ENCODE measurements at places on chromosomes 1 and 21.

GRCh38 chr21:44566403-44566802 lies 7.1 kb upstream of the KRTAP10-4 start:
- H3K36me3 ChIP-seq = no peaks in the 10 kb centered on the region
- no peak for DNase-seq
- H3K27me3 ChIP-seq = no peaks in the 10 kb centered on the region
- H3K4me3 ChIP-seq = no peak overlapping the region

DNA sequence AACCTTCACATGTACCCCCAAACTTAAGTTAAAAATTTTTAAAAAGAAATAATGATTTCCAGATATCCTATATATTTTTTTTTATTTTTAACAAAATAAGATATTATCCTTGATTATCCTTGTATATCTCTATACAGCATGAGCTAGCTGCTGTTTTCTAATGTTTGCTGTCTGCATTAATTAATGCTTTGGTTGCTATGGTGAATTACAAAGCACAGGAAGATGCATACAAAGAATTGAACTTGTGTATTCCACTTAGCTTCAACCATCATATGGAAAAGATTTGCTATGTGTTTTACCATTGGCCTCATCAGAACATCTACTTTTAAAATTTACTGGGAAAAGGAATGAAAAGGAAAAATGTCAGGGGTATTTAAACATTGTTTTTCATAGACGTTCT lies 35.4 kb downstream of the VPS45 start:
- H3K27me3 ChIP-seq = no peaks in the 10 kb centered on the region
- no peak overlapping the region for H3K4me3 ChIP-seq
- H3K36me3 ChIP-seq = no peaks in the 10 kb centered on the region
- no peaks in the 10 kb centered on the region for H3K4me1 ChIP-seq
- no peak for DNase-seq
- no peak overlapping the region for H3K27ac ChIP-seq

GRCh38 chr1:221302810-221303209 lies 423.6 kb downstream of the HLX start:
- no peaks in the 10 kb centered on the region for H3K27me3 ChIP-seq
- no peak for DNase-seq
- no peaks in the 10 kb centered on the region for H3K36me3 ChIP-seq
- H3K27ac ChIP-seq = no peak overlapping the region
- H3K4me3 ChIP-seq = no peak overlapping the region

GRCh38 chr1:202621446-202621845 lies 88.8 kb downstream of the SYT2 start:
- H3K27me3 ChIP-seq = no peaks in the 10 kb centered on the region
- H3K36me3 ChIP-seq = no peaks in the 10 kb centered on the region
- H3K4me3 ChIP-seq = no peak overlapping the region
- H3K4me1 ChIP-seq = peaks cover 21% of the 10 kb centered on the region
- no peak for DNase-seq

- no peaks in the 10 kb centered on the region for H3K27me3 ChIP-seq
- H3K36me3 ChIP-seq = no peaks in the 10 kb centered on the region
- no peak for DNase-seq
- H3K4me3 ChIP-seq = no peak overlapping the region
These were observed 17.6 kb upstream of the CBR3 start for GRCh38 chr21:36117286-36117741.

DNA sequence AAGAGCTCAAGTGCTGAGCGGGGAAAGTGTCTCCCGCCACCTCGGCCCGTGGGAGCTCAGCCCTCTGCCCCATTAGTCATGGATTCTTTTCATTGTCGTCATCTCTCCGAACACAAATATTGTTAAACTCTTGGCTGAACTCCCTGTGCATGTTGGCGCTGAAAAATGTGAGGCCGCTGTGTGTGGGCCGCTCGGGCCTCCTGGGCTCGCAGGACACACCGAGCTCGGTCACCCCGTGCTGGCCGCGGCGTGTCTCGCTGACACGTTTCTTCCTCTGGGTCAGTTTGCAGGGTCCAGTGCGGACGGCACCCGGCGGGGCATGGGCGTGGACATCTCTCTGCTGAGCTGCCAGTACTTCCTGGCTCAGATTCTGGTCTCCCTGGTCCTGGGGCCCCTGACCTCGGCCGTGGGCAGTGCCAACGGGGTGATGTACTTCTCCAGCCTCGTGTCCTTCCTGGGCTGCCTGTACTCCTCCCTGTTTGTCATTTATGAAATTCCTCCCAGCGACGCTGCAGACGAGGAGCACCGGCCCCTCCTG lies 25.6 kb downstream of the SLC45A1 start:
- peak overlapping the region; percentile 88 for H3K27ac ChIP-seq
- peak; percentile 90 for DNase-seq
- H3K27me3 ChIP-seq = no peaks in the 10 kb centered on the region

- peak overlapping the region; percentile 93 for H3K27ac ChIP-seq
- H3K4me3 ChIP-seq = peak overlapping the region; percentile 63
These were observed 798 bp downstream of the ZBED6 start for GRCh38 chr1:203796236-203796605.

- H3K27ac ChIP-seq = peak overlapping the region; percentile 4
- no peaks in the 10 kb centered on the region for H3K4me1 ChIP-seq
- no peaks in the 10 kb centered on the region for H3K27me3 ChIP-seq
- peak; percentile 37 for DNase-seq
- H3K4me3 ChIP-seq = no peak overlapping the region
- H3K36me3 ChIP-seq = no peaks in the 10 kb centered on the region
These were observed 36.5 kb downstream of the NGF start for GRCh38 chr1:115301438-115302020.

- no peaks in the 10 kb centered on the region for H3K27me3 ChIP-seq
- no peaks in the 10 kb centered on the region for H3K36me3 ChIP-seq
- no peak overlapping the region for H3K27ac ChIP-seq
- no peak for DNase-seq
These were observed 494.8 kb downstream of the RWDD3 start for GRCh38 chr1:95728841-95729240.

DNA sequence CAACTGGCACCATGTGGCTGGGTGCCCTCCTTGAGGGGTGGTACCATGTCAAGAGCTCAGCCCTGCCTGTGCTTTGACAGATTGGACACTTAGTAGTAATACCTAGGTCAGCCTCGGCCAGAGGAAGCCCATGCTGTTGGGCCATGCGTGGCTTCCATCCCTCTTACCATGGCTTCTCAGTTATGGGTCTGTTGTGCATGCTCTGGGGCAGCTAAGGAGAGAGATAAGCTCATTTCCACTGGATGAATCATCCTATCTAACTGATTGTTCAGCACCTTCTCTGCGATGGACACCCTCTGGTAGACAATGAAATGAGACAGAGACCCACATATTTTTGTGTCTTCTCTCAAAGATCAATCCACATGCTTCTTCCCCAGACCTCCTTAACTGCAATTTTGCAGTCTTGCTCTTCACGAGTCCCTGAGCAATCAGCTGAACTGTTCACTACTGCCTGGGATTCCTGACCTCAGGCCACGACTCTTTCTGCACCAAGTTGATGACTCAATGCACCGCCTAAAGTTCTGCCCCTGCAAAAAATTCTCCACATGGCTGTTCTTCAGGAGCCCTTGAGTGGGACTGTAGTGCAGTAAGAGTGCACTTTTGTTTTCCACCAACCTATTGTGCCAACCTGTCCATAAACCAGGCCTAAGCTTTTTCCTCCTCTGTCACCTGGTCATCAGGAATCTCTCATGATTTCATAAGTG lies 6.9 kb upstream of the TRIM62 start:
- H3K4me3 ChIP-seq = no peak overlapping the region
- H3K27ac ChIP-seq = no peak overlapping the region
- H3K27me3 ChIP-seq = no peaks in the 10 kb centered on the region
- no peak for DNase-seq
- no peaks in the 10 kb centered on the region for H3K36me3 ChIP-seq
- H3K4me1 ChIP-seq = no peaks in the 10 kb centered on the region

DNA sequence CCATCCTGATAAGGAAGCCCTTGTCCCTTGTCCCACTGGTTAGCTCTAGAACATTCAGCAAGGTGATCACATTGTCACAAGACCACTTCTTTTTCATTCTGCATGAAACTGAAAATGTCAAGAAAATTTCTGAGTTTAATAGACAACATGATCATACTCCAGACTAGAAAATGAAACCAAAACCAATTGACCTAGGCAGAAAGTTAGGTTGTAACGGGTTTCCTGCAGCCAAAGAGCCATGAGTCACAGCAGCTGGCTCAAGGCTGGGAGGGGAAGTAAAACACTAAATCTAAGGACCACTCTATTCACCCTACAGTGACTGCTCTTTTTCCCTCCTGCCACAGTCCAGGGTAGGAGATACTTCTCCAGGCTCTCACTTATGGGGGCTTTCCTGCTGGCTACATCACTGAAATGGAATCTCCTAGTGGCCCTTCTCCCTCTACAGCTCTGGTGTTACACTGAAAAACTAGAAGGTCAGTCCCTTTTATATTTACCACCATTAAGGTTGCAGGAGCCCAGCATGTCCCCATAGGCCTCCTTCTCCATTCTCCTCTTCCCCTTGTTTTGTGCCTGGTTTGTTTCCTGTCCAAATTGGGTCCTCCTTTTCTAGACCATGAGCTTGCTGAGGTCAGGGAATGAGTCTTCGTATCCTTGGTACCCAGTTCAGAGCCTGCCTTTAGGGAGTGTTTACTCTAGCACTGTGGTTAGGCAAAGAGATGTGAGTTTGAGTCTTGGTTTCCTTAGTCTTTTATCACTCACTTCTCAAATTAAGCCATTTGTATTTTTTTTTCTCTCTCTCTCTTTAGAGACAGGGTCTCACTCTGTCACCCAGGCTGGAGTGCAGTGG lies 236.5 kb upstream of the JUN start:
- DNase-seq = peak; percentile 72
- peak overlapping the region; percentile 88 for H3K27ac ChIP-seq
- no peaks in the 10 kb centered on the region for H3K4me1 ChIP-seq

- peak overlapping the region; percentile 71 for H3K4me3 ChIP-seq
- H3K36me3 ChIP-seq = no peaks in the 10 kb centered on the region
- peaks cover 6% of the 10 kb centered on the region for H3K4me1 ChIP-seq
- H3K27ac ChIP-seq = peak overlapping the region; percentile 86
- H3K27me3 ChIP-seq = no peaks in the 10 kb centered on the region
- no peak for DNase-seq
These were observed 833 bp upstream of the DIP2A start for GRCh38 chr21:46457801-46458314.

DNA sequence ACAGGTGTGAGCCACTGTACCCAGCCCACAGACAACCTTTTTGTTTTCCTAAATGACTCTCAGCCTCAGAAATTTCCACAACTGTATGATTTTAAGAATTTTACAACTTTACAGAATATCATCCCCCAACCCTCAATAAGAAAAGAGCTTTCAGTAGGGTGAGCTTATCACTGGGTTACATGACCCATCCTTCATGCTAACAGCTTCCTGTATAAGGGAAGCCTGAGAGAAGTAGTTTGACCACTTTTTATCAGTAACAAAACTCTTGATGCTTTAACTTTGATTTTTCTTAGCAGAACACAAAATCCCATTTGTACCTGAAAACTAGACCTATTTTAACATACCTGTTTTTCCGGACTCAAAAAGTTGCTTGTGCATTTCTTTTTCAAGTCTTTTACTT lies 9.7 kb upstream of the MYBPHL start:
- H3K27ac ChIP-seq = no peak overlapping the region
- H3K36me3 ChIP-seq = no peaks in the 10 kb centered on the region
- H3K4me3 ChIP-seq = no peak overlapping the region
- H3K4me1 ChIP-seq = no peaks in the 10 kb centered on the region
- no peak for DNase-seq

DNA sequence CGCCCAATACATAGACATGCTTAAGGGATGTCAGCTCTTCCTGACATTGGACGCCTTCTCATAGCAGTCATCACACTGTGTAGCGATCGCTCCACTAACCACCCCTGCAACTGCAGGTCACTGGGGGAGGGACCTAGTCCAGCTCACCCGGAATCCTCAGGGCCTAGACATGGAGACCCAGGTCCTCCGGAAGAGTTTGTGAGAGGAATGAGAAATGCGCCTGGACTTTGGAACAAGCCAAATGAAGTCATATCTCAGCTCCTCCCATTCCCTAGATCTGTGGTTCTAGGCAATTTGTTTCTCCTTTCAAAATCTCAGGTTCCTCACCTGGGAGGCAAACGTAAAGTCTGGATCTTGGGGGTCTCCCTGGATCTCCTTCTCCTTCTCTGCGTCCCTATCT lies 253.3 kb downstream of the KAZN start:
- no peak overlapping the region for H3K4me3 ChIP-seq
- H3K36me3 ChIP-seq = no peaks in the 10 kb centered on the region
- H3K4me1 ChIP-seq = no peaks in the 10 kb centered on the region
- no peaks in the 10 kb centered on the region for H3K27me3 ChIP-seq

DNA sequence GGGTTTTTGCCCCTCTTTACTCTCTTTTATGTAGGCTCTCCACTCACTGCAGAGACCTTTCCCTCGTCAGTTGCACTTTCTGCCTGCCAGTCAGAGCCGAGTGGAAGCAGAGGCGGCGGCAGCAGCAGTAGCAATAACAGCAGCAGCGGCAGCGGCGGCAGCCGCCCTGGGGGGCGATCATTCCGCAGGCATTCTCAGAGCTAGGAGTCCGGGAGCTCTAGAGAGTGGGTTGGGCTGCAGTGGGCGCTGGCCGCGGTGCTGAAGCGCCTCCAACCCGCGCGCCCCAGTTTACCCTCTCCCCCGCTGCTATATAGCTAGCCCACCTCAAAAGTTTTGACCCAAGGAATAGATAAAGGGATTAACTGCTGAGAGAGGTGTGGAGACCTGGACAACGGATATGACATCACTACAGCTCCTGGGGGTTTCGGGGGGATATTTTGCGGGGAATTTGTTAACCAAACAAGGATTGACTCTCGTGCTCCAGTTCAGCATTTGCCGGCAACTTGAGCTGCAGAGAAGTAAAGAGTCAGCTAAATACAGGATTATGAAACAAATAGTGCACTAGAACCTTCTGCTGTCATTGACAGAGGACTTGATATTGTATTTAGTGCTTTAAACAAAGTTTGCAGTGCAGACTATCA lies at the start of gene OLFM3:
Gene OLFM3 (minus strand): TSS at position 102 of the 641 bp plus-strand sequence.
- no peak within 1 kb of the TSS for H3K4me3 ChIP-seq
- DNase-seq = no peak
- H3K27me3 ChIP-seq = no peaks in the 10 kb centered on the region
- H3K36me3 ChIP-seq = no peaks in the 10 kb centered on the region
- no peaks in the 10 kb centered on the region for H3K4me1 ChIP-seq

- H3K4me3 ChIP-seq = no peak overlapping the region
- no peak for DNase-seq
- no peaks in the 10 kb centered on the region for H3K36me3 ChIP-seq
- no peak overlapping the region for H3K27ac ChIP-seq
These were observed 21.4 kb upstream of the LRRN2 start for GRCh38 chr1:204706838-204707509.

DNA sequence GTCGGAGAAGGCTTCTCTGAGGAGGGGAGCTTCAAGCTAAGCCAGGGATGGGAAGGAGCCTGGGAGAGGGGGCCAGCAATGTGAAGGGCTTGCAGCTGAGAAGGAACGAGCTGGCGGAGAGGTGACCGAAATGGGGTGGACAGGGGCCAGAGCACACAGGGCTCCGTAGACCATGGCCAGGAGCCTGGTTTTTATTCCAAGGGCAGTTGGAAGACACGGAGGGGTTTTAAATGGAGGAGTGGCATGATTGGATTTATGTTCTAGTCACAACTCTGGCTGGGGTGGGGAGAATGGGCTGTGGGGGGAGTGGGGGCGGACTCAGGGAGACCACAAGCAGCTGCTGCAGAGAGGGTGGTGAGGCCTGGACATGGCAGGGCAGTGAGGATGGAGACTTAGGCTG lies 5.1 kb upstream of the EPS8L3 start:
- H3K27me3 ChIP-seq = no peaks in the 10 kb centered on the region
- no peaks in the 10 kb centered on the region for H3K36me3 ChIP-seq
- peak; percentile 10 for DNase-seq
- no peak overlapping the region for H3K27ac ChIP-seq
- H3K4me1 ChIP-seq = no peaks in the 10 kb centered on the region
- no peak overlapping the region for H3K4me3 ChIP-seq
